Kasumi-1 (cell line): ENCODE measurements at places on chromosomes 2 and 18.

DNA sequence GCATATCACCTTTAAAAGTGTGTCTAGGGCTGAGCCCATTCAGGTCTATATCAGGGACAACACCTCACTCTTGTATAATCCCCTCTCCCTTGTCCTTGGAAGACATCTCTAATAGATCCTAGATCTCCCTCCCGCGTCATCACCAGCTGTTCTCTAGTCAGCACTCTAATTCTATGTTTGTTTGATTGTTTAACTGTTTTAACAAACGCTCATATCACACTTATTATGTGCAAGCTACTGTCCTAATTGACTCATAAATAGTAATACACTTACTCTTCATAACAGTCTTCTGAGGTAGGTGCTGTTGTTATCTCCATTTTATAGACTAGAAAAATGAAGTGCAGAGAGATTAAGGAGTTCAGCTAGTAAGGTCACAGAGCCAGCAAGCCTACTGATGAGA lies 1.6 kb upstream of the ERMN start:
- DNase-seq = no peak

GRCh38 chr2:159753797-159754196 lies 41.5 kb downstream of the MARCHF7 start:
- DNase-seq = peak; percentile 91

- peak; percentile 58 for DNase-seq
These were observed 85.6 kb downstream of the EHD3 start for GRCh38 chr2:31319406-31320175.

GRCh38 chr2:8300905-8301304 lies 381.0 kb upstream of the ID2 start:
- no peak for DNase-seq

DNA sequence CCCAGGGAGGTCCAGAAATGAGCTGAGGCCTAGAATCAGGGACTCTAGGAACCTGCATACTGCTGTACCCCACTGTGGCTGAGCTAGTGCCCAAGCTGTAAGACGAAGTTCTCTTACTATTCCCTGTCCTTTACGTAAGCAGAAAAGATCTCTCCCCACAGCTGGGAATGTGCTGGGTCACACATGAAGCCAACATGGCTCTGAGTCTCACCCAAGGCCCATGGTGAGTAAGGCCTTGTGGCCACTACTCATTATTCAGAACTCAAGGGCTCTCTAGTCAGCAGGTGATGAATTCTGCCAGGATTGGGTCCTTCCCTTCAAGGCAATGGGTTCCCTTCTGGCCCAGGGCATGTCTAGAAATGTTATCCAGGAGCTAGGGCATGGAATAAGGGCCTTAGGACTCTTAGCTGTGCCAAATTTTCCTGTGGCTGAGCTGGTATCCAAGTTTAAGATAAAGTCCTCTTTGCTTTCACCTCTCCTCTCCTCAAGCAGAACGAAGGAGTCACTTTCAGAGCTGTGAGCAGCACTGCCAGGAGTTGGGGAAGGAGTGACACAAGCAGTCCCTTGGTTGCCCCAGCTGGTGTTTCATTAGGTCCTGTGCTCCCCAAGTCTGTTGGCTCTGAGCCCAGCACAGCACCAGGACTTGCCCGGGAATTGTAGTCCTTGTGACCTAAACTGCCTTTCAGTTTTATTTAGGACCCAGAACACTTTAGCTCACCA lies 707.6 kb downstream of the SLC4A3 start:
- no peak for DNase-seq

- no peak for DNase-seq
These were observed 234.4 kb downstream of the NDUFA10 start for GRCh38 chr2:239790721-239791120.

DNA sequence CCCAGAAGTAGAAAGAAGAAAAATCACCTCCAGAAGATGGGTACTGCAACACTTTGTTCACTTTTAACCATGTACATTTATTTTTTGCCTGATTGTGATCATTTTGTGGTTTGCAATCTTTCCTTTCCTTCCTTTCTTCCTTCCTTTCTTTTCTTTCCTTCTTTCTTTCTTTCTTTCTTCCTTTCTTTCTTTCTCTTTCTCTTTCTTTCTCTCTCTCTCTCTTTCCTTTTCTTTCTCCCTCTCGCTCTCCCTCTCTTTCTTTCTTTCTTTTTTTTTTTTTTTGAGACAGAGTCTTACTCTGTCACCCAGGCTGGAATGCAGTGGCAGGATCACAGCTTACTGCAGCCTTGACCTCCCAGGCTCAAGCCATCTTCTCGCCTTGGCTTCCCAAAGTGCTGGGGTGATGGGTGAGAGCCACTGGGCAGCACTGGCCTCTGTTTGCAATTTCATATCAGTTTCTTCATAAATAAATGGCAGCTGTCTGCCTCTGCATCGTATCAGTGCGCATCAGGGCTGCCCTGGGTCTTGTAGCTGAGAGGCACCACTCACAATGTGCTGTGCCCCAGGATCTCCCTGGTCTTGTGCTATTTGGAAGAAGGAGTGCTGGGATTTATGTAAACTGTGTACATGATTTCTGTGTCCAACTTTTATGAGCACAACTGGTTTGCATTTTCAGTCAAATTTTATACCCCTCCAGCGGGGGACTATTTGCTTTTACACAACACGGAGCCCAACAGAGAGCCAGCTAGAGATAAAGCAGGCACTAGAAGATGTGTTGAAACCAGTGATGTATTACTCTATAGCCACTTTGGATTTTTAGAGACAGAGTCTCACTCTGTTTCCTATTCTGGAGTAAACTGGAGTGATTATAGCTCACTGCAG lies 6.9 kb upstream of the LIMS2 start:
- DNase-seq = no peak

GRCh38 chr2:66885775-66886383 lies 451.0 kb downstream of the MEIS1 start:
- no peak for DNase-seq

GRCh38 chr2:204539019-204539385 lies 6.3 kb upstream of the PARD3B start:
- DNase-seq = no peak

DNA sequence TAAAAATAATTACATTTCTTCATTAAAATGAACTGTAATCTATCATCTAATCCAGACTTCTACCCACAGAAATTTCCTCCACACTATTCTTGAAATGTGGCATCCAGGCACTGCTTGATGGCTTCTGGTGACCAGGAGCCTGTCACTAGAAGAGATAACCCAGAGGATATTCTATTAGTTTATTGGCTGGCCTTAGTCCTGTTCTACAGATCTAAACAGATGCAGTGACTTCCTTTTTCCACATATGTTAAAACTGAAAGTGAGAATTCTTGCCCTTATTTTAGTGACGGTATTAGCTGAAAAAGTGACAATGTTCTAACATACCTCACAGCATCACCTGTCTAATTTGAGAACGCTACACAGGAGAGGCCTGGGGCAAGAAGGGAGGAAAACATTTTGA lies 775.4 kb downstream of the TSN start:
- DNase-seq = peak; percentile 30

DNA sequence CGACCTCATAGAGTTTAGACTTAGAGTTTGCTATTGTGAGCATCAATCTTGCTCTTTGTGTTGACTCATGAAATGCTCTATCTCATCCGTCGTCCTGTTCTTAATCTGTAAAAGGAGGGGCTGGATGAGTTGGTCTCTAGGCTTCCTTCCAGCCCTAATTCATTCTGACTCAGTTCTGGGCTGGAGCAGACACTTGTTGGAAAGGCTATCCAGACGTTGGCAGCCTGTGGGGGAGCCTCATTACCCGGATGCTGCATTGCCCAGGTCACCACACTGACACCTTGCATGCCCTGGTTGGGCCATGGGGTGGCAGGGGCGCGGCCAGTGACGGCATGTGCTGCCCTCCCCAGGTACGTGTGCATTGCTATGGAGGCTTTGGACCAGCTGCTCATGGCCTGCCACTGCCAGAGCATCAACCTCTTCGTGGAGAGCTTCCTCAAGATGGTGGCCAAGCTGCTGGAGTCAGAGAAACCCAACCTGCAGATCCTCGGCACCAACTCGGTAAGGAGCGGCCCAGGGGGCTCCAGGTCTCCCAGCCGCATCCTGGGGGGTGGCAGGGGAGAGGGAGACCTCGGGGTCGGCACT lies 61.5 kb downstream of the EFR3B start:
- no peak for DNase-seq

GRCh38 chr18:9379118-9379517 lies 44.5 kb downstream of the TWSG1 start:
- no peak for DNase-seq

- no peak for DNase-seq
These were observed 201.8 kb upstream of the KLHL14 start for GRCh38 chr18:32974421-32975162.

DNA sequence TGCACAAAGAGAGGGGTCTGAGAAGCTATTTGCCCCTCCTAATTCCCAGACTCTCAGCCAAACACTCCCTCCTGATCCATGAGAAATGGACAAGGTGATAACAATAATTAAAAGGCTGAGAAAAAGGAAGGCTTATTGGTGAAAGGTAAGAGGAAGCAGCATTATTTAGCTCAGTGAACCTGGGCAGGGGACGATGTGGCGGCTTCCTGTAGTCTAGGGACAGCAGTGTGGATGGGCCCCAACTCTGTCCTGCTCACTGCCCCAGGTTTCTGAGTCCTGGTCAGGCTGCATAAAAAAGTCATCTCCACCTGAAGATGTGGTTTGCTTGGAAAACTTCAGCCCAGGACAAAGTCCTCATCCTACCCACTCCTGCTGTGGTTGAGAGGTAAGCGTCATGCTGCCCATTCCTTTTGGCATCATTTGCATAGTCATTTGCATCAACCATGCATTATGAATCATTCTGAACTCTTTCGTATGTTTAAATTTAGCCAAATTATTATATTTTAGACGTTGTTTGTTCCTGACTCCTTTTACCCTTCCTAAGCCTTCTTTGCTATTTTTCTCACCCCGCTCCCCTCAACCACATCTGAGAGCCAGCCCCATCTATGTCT lies 126.8 kb downstream of the CLIP4 start:
- no peak for DNase-seq

- DNase-seq = no peak
These were observed 663.3 kb upstream of the ZNF804A start for GRCh38 chr2:183935005-183935404.

DNA sequence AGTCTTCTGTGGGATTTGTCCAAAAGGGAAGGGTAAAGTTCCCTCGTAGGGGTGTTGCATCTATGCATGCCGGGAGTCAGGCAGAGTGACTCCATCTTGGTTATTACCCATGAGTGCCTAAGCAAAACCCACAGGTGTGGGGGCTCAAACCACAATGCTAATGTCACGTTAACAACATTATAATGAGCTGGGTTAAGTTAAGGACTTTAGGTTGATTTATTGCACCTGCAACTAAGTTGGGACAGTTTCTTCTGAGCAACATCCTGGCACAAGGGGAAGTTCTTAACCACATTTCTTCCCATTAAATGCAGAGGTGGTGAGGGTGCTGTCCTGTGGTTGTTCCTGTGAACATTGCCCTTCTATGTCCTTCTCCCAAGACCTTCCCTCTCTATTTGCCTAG lies 1596.8 kb upstream of the SLC39A10 start:
- no peak for DNase-seq

DNA sequence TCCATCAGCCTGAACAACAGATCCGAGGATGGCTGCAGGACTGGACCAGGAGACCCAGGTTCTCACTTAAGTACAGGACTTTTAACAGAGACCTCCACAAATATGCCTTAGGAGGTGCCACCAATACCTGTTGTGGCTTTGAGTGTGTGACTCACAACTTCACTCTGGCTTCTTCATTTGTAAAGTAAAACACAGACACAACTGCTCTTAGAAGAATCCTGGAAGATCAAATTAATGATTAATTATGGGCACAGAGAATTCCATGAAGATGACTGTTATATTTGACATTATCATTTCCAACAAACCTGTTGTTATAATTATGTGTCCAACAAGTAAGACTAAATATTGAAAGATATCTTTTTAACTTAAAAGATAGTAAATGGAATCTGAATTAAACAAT lies 481.4 kb upstream of the KLHL29 start:
- DNase-seq = no peak

DNA sequence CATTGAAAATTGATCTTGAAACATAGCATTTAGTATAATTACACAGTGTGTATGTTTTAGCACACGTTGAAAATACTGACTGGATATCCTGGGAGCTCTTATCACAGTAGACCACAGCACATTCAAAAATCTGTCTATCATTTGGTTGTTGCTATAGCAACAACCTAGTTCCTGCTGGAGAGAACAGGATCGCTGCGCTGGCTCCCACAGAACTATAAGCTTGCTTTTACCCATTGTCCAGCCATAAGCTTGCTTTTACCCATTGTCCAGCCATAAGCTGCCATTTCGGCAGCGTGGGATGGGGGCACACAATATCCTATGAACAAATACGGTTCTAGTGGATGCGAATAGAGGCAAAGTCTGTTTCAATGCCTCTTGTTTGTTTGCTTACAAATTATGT lies 70.4 kb upstream of the ST6GAL2 start:
- DNase-seq = no peak

GRCh38 chr2:123371535-123371934 lies 653.6 kb upstream of the CNTNAP5 start:
- DNase-seq = no peak

DNA sequence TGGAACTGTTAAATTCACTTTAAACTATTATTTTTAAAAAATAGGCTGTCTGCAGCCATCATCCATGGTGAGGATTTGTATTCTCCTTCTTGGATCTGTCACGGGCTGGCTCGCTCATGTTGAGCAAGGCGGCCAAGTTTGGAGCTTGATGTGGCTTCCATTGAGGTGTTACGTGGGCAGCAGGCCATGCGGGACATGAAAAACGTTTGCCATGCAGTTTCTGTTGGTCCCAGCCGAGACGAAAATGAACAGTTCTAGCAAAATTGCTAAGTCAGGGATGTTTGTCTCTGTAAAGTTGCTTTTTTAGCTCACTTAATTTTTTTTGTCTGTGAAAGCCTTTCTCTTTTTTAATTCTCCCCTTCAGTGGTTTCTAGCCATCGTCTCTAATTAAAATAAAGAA lies 70.2 kb upstream of the MGAT5 start:
- no peak for DNase-seq

GRCh38 chr2:173354582-173355131 lies at the start of gene CDCA7:
Gene CDCA7, plus strand, starts transcription at chr2:173354872. Its CDS starts 92 bp downstream, at chr2:173354964.
- DNase-seq = peak; percentile 86

GRCh38 chr18:49431165-49431962 lies 29.1 kb downstream of the DYM start:
- no peak for DNase-seq

DNA sequence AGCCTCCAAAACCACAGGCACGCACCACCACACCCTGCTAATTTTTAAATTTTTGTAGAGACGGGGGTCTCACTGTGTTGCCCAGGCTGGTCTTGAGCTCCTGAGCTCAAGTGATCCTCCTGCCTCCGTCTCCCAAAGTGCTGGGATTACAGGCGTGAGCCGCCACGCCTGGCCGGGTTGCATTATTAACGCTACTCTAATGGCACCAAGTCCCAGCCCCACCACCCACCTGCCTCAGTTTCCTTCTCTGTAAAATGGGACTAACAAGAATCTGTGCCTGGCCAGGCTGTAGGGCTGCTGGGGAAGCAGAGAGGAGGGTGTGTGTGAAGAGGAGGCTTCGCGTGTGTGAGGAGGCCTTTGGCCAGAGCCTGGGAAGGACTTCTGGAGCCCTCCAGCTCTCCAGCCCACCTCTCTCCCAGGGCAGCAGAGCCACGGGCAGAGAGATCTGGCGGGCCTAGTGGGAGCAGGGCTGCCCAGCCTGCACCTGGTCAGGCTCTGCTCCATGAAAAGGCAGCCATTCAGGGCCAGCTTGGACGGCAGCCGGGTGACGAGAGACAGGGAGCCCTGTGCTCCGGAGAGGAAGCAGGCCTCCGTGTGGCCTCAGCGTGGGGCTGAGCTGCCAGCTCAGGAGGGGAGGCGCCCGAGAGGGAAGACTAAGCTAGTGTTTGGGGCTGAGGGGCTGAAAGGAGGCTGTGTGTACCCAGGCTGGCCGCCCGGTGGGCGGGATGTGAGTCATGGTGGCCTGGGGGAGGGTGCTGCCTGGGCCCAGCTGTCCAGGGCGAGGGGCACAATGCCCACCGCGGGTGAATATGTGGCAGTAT lies 7.4 kb upstream of the B3GNT7 start:
- peak; percentile 50 for DNase-seq

GRCh38 chr2:7738596-7738995 lies 821.4 kb downstream of the RNF144A start:
- DNase-seq = no peak
